Activated CD8-positive, alpha-beta memory T cell treated with anti-CD3 and anti-CD28 coated beads for 4 hours (primary cell): ENCODE measurements at places on chromosomes 3 and 15.

GRCh38 chr3:71728632-71729342, 3.6 kb upstream of the EIF4E3 start:
- DNase-seq, result no peak

GRCh38 chr3:13018043-13018451, 55.2 kb downstream of the IQSEC1 start:
- DNase-seq, result no peak

DNA sequence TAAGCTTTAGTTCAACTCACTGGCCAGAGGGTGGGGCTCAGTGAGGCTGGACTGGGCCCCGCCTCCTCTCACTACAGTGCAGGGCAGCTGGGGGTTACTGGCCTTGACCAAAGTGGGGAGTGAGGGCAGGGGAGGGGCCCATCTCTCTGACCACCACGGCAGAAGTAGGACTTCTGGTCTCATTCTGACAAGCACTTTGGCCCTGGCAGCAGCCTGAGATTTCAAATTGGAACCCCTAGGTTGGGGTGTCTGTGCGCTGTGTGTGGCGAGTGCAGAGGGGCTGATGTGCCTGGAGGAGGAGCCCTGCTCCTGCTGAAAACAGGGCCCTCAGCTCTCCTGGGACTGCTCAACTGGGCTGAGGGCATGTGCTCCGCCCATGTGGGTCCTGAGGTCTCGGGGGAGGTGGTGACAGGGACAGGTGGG, 60.3 kb upstream of the RPL32 start:
- no peak for DNase-seq

DNA sequence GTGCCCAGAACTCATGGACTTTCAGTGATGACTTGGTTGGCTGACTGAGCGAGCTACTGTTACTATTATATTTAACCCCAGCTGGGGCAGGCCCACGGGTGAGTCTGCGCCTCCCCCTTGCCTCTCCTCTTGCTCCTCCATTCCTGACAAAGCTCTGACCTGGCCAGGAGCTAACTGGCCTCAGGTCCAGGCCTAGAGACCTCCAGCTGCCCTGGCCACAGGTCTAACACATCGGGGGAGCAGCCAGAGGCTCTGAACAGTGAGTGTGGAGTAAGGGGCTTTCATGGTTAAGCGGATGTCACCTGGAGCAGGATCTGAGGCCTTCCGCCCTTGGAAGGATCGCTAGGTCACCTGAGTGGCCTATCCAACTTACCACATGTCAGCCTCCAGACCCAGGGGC, 96.3 kb upstream of the HERC1 start:
- no peak for DNase-seq

GRCh38 chr3:62653796-62654195, 221.4 kb downstream of the CADPS start:
- no peak for DNase-seq

- DNase-seq, result no peak
Measured at GRCh38 chr3:112089956-112090886, 4.0 kb downstream of the C3orf52 start.

- DNase-seq, result no peak
Measured at GRCh38 chr15:94844538-94845389, 613.4 kb downstream of the MCTP2 start.

DNA sequence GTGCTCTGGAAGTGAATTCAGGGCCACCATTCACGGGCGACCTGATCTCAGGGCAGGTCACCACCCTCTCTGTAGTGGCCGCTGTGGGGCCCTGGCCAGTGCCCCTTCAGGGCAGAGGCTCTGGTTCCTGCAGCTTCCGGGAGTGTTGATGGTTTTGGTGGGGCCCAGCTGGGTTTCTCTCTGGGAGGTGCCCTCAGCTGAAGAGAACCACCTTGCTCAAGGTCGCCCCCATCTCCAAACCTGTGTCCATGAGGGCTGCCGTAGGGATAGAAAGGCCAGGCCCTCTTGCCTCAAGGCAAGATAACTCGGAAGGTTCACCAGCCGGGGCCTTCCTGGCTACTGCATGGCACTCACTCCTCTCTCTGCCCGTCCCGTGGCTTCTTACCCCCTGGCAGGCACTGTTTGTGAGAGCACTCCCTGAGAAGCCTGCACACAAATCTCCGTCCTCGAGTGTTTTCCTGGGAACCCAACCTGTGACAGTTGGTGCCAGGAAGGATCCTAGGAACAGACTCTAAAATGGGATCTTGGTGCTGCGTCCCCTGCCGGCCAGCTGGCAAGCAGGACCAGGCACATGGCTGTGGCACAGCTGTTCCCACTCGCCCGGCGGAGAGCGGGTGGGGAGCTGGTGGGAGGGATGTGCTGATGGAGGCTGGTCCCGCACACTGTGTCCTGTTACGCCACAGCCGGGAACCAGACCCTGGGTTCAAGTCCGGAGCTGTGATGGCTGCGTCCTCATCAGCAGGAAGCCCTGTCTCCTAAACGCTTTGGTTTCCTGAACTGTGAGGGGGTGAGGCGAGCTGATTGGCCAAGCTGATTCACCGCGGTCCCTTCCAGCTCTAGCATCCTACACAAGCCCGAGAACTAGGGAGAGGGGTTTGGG, 23.2 kb upstream of the PIGZ start:
- no peak for DNase-seq

GRCh38 chr15:88476635-88477060, 9.1 kb downstream of the MRPS11 start:
- no peak for DNase-seq

- DNase-seq, result no peak
Measured at GRCh38 chr3:11138371-11138770, 15.9 kb upstream of the HRH1 start.

- no peak for DNase-seq
Measured at GRCh38 chr3:44509393-44509921, 32.0 kb upstream of the ZNF445 start.

DNA sequence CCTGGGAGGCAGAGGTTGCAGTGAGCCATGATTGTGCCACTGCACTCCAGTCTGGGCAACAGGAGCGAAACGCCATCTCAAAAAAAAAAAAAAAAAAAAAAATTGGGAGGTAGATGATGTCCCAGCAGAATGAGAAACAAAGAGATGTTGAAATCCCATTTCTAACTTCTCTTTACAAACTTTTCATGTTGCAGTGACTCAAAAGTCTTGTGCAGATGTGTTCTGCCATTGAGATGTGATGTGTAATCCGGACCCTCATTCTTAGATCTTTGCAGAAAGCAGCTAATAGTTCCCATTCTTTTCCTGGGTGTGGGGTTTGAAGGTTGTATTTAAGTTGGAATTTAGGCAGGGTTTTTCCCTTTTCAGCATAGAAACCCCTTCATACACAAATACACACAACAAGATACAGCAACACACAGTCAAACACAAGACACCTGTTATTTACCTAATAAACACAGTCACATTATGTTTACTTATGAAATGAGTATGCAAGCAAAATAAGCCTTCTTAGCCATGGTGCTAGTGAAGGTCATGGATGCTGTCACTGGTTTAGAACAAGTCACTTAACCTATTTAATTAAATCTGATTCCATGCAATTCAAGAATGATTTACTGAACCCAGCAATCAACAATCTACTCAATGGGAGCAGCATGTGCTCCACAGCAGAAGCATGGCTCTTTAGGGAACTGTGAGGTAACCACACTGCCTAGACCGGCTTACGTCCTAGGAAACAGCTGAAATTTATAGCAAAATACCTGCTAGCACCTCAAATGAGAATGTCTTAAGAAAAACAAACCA, 14.9 kb downstream of the SIAH2 start:
- DNase-seq, result no peak

DNA sequence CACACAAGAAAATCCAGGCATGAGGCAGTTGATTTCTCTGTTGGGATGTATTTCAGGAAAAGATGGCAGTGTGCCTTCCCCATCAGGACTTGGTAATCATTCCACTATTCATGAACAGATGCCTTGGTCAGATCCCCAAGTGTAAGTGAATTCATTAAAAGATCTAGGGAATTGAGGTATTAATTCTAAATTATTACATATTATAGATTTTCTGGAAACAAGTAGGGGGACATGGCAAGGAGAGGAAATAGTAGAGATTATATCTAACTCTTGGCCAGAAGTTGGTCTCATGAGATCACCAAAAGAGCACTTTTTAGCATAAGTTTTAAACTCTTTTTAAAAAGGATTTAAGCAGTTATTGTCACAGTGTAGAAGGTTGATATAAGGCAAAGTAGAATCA, 74.4 kb upstream of the MDFIC2 start:
- no peak for DNase-seq

DNA sequence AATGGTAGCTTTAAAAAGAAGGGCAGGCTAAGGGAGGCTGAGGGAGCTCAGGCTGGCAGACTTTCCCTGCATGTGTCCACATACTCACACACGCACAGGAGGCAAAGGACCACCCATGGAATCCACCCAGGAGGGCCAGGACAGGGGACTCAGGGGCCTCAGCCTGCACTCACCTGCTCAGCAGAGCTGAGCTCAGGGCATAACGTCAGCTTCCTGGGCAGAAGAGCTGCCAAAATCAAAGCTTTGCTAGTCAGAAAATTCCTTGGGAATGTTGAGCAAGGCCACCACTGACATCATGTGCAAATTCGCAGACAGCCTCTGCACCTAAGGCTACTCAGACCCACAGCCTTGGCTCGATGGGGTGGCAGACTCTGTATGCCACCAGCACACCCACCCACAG, 16.4 kb upstream of the ALAS1 start:
- no peak for DNase-seq

GRCh38 chr3:179181993-179182551, 33.9 kb downstream of the PIK3CA start:
- DNase-seq, result no peak

DNA sequence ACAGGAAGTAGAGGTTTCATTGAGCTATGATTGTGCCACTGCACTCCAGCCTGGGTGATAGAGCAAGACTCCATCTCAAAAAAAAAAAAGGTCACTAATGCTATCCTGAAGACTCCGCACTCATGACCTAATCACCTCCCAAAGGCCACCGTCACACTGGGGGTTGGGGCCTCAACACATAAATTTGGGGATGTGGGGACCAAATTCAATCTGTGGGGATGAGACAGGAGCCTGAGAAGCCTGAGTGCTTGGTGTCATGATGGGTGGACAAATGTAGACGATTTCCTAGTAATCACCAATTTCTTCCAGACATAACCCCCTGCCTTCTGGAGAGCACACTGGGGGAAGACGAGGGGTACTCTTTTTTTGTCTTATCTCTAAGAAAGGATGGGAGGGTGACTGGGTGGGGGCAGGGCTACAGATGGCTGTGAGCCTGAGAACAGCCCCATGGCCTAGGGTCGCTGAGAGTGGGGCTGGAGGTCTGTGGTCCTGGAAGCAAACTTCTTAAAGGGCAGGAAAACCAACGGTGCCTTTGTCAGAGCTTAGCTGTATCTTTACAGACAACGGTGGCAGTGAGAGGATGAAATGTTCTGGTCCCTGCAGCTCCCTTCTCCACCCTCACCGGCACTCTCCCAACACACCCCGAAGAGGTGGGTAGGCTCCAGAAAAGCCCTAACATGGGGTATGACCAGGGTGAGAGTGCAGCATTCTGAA, 16.6 kb upstream of the KLF13 start:
- DNase-seq, result no peak

- DNase-seq, result peak; percentile 12
Measured at GRCh38 chr3:127754411-127755304, 67.7 kb downstream of the MGLL start.

- no peak for DNase-seq
Measured at GRCh38 chr3:45765958-45766357, 30.4 kb downstream of the SLC6A20 start.

GRCh38 chr3:102339671-102340070, 95.1 kb upstream of the ZPLD1 start:
- no peak for DNase-seq

DNA sequence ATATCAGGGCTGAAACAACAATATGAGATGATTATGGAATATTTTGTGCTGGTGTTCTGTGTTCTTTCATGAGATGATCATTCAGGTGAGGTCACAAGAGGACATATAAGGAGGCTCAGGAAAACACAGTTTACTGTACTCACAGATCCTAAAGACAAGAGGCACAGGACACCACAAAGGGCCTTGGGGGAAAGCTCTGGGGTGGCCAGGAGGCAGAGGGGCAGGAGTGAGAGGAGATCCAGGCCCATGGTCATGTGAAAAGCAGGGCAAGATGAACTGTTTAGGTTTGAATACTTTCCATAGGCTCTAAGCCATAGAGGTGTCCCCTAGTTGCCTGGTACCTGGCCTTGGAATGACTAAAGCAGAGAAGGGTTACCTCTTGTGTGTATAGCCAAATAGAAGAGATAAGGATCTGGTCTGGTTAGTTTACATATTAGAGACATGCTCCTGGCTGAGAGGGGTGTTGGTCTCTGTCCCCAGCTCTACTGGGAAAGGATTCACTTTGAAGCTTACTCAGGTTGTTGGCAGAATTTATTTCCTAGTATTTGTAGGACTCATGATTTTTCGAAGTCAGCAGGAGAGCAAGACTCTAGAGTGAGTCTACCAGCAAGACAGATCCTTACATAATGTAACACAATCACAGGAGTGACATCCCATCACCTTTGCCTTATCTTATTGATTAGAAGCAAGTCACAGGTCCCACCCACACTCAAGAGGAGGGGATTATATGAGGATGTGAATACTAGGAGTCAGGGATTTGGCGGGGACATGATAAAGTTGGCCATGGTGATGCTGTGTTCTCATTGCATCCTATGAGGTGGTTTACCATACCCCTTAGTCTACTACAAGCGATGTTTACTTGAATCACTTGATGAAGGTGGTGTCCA, 11.3 kb upstream of the TM4SF1 start:
- no peak for DNase-seq

DNA sequence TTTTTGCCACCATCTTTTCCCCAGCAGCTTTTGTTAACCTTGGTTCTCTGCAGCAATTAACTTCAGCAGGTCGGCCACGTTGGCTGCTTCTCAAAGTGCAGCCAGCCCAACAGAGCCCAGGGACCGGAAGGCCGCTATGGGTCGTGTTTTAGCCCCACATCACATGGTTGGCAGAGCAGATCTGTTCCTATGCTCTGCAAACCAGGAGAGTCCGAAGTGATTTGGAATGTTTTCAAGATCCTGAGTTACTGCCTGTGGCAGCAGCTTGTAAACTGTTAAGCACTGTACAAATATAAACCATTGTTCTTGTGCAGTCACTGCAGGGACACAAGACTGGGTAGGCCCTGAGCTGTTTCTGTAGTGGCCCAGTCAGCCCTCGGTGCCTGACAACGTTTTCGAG, 69.6 kb upstream of the MYZAP start:
- DNase-seq, result no peak

DNA sequence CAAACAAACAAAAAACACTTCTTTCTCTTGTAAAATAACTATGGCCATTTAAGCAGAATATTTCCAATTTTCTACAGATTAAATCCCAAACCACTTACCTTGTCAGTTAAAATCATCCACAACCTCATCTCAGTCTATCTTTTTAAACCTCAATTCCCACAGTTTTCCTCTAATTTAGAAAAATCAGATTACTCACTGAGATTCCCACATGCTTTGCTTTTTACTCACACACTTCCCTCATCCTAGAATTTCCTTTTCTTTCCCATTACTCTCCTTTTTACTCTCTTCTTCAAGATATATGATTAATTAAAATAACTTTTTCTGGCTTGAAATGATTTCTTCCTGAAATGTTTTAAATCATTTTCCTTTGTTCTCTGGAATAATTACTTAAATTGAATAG, 790.7 kb downstream of the ROBO1 start:
- no peak for DNase-seq

- no peak for DNase-seq
Measured at GRCh38 chr3:68151359-68151758, 496.9 kb upstream of the SUCLG2 start.

DNA sequence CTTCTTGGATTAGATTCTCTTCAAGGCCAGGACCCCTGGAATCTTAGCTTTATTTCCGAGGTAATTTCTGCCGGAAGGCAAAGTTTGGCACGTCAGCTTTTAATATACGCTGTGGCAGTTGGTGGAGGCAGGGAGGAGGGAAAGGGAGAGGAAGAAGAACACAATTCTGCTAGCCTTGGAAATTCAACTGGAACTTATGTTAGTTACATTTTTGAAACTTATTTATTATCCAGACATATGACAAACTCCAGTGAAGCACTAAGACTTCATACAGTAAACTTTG, 100.1 kb upstream of the TSC22D2 start:
- no peak for DNase-seq
